Omental fat pad (tissue), 4 donors: ENCODE measurements at places on chromosomes 12 and 14. TPM values are rescaled to one million over a fixed set of nuclear protein-coding genes. Genes with fewer than 3 reads are reported as not detected.

DNA sequence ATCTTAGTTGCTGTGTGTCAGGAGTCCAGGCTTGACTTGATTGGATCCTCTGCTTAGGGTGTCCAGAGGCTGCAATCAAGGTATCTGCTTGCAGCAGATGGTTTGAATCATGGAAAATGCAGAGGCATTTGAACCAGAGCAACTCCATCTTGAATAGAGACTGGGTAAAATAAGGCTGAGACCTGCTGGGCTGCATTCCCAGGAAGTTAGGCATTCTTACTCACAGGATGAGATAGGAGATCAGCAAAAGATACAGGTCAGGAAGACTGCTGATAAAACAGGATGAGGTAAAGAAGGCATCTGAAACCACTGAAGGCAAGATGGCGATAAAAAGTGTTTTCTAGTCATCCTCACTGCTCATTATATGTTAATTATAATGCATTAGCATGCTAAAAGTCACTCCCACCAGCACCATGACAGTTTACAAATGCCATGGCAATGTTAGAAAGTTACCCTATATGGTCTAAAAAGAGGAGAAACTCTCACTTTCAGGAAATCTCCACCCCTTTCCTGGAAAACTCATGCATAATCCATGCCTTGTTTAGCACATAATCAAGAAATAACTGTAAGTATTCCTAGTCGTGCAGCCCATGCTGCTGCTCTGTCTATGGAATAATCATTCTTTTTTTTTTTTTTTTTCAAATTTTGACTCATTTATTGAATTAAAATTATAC, 218.3 kb upstream of the CPNE8 start:
- no peak for DNase-seq

DNA sequence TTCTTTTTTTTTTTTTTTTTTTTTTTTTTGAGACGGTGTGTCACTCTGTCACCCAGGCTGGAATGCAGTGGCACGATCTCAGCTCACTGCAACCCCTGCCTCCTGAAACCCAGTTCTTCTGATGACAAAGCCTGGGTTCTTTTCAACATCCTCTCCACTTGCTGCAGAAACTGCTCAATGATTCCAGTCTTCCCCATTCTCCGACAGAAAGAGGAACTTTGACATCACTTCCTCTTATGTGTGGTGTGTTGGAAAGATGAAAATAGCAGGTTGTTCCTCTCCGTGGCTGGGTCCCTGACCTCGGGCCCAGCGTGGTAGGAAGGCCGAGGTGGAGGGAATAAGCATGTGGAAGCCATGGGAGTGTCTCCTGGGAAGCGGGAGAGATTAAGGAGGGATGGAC, 198.4 kb downstream of the PHETA1 start:
- no peak for DNase-seq

- no peak for DNase-seq
These were observed 53.8 kb downstream of the GXYLT1 start for GRCh38 chr12:42090899-42091298.

GRCh38 chr12:56955631-56956256, 1.7 kb downstream of the RDH16 start:
- no peak for DNase-seq

DNA sequence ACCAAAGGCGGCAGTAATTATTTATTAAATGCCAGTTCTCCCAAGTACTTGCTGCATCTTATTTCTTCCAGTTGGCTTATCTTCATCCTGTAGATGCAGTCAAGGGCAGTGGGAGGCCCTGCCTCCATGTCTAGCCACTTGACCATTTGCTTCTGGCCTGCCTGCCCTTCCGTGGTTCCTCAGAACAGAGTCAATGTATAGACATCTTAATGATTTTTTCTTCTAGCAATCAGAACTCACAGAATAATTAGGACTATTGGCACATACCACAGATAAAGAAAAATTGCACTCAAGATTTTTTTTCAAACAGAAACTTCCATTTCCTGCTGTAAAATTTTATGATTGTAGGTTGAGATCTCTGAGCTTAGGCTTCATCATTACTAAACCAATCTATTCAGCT, 20.9 kb downstream of the NR1H4 start:
- DNase-seq, result no peak

GRCh38 chr12:47033789-47034555, 45.4 kb upstream of the PCED1B start:
- no peak for DNase-seq

DNA sequence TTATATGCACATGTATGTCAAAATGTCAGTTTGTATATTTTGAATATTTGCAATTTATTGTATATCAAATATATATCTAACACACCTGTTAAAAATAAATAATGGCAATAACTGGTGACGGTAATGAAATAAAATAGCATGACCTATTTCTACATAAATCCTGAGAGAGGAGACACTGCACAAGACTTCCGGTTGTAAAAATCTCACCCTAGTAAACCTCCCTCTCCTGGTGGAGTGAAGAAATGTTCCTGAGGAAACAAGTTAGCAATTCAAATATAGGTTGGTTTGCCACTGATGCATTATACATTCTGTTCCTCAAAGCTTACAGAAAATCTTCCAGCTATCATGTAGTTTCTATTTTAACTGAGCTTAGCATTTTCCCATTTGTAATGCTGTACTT, 166.1 kb upstream of the SYT10 start:
- no peak for DNase-seq

DNA sequence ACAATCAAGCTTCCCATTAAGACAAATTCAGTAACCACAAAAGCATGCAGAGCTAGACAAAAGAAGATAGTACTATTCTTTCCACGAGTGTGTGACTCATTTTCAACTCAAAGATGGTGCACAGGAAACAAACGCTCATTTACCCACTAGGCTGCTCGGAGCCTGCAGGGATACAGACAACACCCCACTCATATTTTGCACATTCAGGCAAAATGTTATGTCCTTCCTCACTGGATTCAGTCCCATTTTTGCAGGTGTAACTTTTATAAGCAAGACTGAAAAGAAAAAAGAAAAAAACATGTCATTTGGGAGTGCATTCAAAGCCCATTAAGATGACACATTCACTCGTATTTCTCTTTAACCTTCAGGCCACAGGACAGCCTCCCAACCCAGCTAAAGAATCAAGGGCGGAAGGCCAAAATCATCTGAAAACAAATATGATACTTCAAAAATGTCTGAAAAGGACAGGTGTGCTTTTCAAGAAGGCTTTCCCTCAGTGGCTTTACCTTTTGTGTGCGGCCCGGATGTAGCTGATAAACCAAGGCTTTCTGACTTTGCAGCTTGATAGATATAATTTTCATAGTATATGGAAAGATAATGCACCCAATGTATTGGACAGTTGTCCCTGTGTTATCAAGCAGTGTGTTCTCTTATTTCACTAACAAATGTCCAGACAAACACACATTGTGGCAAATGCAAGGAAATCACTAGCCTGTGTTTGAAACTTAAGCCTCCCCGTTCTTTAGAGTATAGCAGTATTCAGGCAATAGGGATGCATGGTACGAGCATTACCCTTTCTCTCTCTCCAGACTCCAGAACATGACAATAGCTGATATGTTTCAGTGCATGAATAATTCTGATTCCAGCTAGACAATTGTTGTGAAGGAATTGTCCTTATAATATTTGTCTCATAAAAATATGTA, 147.8 kb upstream of the KRR1 start:
- no peak for DNase-seq

GRCh38 chr12:5685935-5686334, 254.0 kb downstream of the NTF3 start:
- no peak for DNase-seq

DNA sequence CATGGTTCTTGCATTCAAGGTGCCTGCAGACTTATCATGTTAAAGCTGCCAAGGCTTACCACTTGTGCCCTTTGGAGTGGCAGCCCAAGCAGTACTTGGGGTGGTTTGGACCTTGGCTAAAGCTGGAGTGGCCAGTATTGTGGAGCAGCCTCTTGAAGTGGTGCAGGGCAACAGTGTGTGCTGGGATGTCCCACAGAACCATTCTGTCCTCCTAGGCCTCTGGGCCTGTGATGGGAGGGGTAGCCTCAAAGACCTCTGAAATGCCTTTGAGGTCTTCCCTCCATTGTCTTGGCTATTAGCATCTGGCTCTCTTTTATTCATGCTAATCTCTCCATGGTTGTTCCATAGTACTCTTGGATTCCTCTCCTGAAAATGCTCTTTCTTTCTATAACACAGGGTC, 78.2 kb upstream of the SLC24A4 start:
- DNase-seq, result no peak

DNA sequence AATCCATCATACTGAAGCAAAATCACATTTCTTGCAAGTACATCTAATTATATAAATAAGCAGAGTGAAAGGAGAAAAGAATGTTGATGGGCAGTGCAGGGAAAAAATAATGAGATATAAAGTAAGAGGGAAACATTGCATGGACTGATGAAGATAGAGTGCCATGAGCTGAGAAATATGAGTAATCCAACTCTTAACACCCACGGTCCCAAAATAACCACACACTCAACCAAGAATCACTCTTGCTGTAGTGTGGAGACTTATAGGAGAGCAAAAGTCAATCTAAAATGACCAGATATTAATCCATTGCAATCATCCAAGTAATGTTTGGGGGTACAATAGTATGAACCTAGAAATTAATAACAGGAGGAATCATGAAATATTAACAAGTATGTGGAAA, 40.2 kb downstream of the MYF5 start:
- no peak for DNase-seq

- no peak for DNase-seq
These were observed 405.7 kb downstream of the SOX5 start for GRCh38 chr12:23543767-23544166.

DNA sequence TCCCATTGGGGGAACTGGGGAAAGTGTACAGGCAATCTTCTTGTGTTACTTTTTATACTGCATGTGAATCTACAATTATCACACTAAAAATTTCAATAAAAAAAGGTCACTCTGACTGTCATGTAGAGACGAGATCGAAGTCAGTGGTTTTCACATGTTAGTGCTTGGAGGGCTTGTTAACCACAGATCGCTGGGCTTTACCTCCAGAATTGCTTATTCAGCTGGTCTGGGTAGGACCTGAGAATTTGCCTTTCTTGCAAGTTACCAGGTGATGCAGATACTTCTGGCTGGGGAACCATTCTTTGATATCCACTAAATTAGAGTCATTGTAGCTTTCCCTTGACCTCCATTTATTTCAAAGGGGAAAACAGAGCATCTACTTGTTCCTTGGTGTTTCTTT, 62.8 kb upstream of the SLC38A4 start:
- no peak for DNase-seq

DNA sequence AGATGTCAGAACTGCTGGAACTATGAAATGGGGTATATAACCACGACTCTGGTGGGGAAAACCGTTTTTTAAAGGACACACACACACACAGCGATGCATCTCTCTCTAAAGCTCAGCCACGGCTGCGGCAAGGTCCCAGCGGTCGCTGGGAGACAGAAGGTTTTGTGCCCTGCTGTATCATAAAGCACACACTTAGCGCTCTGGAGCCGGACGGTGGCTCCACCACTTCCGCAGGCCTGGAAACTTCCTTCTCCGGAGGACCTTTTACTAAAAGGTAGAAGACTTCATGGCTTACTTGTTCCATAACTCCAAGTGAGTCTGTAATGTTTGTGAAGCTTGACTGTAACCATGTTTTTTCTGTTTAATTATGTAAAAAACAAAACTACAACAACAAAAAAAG, 349.3 kb downstream of the DIO2 start:
- no peak for DNase-seq

DNA sequence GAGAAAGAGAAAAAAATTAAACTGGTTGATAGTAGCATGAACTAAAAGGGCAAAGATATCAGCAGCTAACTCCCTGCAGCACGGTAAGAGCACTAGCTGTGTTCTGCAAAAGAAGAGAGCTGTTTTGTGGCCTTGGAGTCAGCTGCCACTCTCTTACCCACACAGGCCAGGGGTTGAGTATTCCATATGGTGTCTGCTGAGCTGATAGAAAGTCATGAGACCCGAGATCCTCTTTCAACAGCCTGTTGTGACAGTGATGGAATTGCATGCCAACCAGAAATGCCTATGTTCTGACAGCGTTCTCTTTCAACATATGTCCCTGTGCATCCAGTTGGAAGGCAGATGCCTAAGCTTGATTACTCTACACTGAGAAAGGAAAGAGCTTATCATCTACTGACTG, 39.9 kb downstream of the TMTC1 start:
- no peak for DNase-seq

- no peak for DNase-seq
These were observed 23.9 kb upstream of the C14orf180 start for GRCh38 chr14:104555430-104556255.

DNA sequence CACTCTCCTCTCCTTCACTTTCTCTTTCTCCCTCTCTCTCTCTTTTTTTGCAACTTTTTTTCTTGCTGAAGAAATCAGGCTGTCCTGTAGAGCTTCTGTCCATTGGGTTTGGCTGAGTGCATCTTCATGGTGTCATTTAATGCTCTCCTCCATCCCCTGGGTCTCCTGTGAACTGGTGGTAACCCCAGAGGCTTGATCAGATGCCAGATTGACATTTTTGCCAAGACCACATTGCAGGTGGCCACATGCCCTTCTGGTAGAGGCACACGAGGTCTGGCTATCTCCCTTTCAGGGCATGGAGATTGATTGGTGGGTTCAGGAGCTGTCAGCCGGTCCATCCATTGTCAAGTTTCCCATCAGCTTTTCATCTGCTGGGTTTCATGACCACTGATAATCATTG, 188.3 kb upstream of the MYL2 start:
- DNase-seq, result no peak

GRCh38 chr14:61342932-61343331, 21.6 kb downstream of the PRKCH start:
- no peak for DNase-seq

- no peak for DNase-seq
These were observed at the start of gene HOXC13 for GRCh38 chr12:53938326-53939140. Gene HOXC13 (plus strand): TSS chr12:53938831. CDS start chr12:53938907, 76 bp downstream.

DNA sequence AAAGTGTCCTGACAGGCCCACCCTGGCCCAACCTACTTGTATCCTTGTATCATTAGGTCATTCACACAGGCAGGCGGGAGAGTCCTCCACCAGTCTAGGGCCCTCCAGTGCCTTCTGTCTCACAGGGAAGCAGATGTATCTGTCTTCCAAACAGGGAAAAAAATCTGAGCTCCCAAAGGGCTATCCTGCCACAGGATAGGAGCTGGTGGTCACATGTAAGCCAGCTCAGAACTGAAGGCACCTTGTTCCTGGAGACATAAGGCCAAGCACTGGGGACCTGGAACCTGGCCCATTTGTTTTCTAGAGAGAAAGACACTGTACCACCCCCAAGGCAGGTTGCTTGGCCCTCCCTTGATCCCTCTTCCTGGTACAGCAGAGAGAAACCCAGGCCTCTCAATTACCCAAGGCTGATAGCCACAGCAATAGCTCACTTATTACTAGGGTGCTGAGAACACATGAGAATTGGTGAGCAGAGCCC, 19.4 kb upstream of the PLEKHH1 start:
- DNase-seq, result no peak

DNA sequence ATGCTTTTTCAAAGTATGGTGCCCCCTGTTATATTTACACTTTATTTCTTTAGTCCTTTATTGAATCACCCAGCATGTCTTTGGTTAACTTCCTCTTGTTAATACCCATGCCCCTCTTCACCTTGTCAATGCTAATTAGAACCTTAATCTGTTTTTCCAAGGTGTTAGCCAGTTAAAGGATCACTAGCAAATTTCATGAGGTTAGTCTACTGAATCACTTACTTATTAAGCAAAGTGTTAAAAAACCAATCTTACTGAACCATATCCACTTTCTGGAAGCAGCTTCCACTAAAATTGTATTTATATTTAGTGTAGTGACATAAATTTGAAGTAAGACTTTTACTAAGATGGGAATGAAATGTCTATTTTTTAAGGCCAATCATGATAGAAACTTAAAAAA, 27.9 kb downstream of the TAOK3 start:
- no peak for DNase-seq

B3GNT4 gene
- 0.24 TPM for total RNA-seq

PLXNC1 gene
- 11.6 TPM for total RNA-seq

KRT8 gene
- 1,088 TPM for total RNA-seq

DNAJC22 gene
- total RNA-seq, result 1.8 TPM

HOXC12 gene
- not detected for total RNA-seq
